G401 (cell line): ENCODE measurements at places on chromosomes 2 and 18.
A peak's percentile ranks its signal among the peaks of the same experiment; 100 is the strongest.

- no peak for DNase-seq
Measured at GRCh38 chr2:221095356-221095755, 476.7 kb downstream of the EPHA4 start.

- DNase-seq = no peak
Measured at GRCh38 chr2:147030966-147031720, 813.7 kb upstream of the ACVR2A start.

GRCh38 chr18:41599466-41599865, 355.6 kb upstream of the PIK3C3 start:
- no peak for DNase-seq

DNA sequence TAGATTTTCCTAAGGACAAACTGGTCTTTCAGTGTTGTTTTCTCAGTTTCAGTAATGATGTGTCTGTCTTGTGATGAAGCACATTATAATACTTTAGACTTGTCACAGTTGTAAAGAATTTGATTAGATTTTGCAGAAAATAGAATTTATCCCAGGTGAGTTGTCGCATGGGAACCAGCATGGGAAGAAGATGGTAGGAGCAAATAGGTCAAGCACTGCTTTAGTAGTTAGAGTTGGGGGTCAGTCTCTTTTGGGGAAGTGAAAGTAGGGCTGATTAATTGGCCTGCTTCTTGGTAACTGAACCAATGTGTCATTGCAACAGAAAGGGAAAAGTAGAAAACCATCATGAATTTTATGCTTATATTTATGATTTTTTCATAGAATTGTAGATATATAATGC, 153.2 kb upstream of the MYO3B start:
- no peak for DNase-seq

DNA sequence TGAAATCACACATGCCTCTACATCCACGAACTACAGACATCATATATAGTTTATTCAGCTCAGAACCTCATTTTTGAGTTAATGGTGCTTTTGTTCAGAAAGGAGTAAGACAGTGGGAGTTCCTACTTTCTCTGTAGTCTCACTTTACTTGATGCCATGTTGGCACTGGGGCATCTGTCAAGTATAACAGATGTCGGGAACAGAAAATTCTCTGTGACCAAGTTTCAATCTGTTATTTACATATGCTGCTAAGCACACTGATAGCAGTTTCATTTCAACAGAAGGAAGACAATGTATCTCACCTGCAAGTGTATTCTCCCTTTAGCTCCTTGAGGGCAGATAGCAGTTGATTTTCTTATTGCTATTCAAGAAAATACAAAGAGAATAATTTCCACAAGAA, 774.1 kb downstream of the METTL4 start:
- no peak for DNase-seq

GRCh38 chr2:32931945-32932709, 14.6 kb upstream of the LTBP1 start:
- no peak for DNase-seq

GRCh38 chr2:88016960-88017779, 823 bp upstream of the RNU2-63P start:
- peak; percentile 77 for DNase-seq

DNA sequence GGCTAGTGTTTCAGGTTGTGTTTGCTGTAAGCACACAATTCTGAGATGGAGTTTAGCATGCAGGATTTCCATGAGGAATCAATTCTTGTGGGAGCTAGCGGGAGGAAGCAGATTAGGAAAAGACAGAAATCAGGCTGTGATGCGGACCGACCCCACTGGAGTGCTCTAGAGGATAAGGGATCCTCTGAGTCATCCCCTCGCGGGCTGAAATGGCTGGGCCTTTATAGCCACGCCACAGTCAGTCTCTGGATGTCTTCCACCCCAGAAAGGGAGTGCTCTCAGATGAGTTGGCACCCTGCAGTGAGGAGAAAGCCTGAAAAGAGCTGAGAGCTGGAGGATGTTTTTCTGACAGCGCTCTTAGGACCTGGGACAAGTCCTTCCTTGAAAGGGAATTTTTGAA, 102.4 kb downstream of the GALNT3 start:
- peak; percentile 27 for DNase-seq

DNA sequence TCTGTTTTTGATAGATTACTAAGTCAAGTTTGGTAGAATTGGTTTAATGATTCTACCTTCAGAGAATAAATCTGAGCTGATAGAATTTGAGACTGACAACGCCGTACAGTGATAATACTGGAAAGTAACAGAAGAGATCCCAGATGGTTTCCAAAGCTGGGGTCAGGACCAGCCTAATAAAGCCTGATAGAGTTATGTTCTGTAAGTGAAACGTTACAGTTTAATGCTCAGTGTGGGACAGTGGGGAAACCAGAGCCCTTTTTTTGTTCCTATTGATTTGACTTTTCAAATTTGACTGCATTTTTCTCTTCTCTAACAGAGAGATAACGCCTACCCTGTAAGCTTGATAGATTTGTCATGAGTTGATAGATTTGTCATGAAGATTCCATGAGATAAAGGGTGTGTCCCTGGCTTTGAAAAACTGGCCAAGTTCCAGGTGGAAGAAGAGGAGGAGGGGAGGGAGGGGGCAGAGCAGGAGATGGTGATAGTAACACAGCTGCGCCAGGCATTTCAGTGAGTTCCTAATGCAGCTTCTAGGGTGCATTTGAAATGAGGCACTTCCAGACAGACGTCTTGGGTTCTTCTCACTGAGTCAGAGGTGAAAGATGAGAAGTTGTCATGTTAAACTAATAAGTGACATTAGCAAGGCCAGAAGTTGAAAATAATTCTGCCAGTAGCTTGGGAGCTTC, 65.1 kb downstream of the CERS6 start:
- DNase-seq = no peak

- DNase-seq = peak; percentile 46
Measured at GRCh38 chr2:203328760-203329540, 756 bp downstream of the ABI2 start.

GRCh38 chr18:23883277-23883790, 131.2 kb upstream of the TTC39C start:
- DNase-seq = no peak

GRCh38 chr2:180513389-180513788, 467.0 kb upstream of the UBE2E3 start:
- no peak for DNase-seq

DNA sequence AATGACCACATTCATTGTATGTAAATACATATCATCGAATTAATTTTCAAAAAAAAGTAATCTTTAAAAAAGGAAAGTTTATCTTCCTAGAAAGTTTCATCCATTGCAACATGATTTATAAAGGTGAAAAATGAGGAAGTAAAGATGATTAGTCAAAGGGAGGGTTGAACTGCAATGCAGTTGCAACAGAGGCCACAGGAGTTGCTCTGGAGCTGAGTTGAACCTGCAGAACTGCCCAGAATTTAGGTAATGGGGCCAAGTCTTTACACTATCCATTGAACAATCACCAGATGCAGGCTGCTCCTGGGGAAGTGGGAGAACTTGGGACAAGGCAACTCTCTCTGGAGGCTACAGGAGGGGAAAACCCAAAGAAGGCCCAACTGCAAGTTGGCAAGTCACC, 390.7 kb downstream of the METTL4 start:
- no peak for DNase-seq

- no peak for DNase-seq
Measured at GRCh38 chr18:70494524-70494923, 205.7 kb downstream of the SOCS6 start.

DNA sequence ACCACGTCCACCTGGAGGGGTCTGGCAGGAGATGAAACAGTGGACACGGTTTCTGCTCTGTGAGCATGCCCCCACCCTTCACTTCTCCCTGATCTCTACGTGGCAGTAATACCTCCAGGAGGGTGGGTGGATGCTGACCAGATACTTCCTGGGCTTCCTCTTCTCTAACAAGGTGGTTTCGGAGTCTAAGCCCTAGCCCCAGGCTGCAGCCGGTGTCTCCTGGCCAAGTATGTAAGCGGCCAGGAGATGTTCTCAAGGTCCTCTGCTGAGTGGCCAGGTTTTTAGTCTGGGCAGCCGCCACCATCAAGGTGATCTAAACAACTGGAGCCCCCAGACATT, 101.8 kb upstream of the ASB18 start:
- DNase-seq = no peak

- DNase-seq = no peak
Measured at GRCh38 chr2:217370391-217370790, 510.5 kb upstream of the TNP1 start.

DNA sequence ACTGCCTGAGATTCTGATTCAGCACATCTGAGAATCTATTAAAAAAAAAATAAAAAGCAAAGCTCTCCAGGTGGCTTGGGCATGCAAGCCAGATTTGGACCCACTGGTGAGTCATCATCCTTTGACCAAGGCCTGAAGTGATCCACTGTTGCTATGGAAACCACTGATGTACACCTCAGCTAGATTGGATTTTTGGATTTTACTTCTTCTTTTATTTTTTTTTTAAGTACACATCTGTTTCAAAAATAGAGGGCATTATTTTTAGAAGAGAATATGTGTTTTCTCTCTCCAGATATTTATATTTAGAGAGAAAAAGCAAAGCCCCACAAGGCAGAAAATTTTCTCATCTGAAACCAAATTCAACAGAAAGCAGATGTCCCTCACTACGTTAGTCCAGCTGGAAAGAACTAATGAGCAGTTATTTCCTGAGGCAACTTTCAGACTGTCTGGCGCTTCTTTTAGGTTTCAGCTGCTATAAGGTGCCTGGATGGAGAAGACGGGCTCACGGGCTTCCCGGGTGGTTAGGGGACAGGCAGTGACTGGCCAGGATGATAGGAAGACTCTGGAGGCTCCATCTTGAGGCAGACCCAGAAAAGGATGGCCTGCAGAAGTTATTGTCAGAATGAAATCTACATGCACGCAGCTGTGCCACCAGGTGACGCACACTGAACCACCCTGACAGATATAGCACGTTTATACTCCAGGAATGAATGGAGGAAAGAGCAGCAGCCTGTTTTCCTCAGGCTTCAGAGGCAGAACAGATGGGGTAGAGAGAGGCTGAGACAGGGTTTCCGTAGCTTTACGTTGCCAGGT, 50.5 kb downstream of the MRPL35 start:
- DNase-seq = peak; percentile 33

- DNase-seq = no peak
Measured at GRCh38 chr2:231655894-231656293, 52.4 kb upstream of the PTMA start.

GRCh38 chr18:77870199-77870598, 620.6 kb downstream of the GALR1 start:
- DNase-seq = no peak

GRCh38 chr2:102489646-102490045, 16.6 kb downstream of the SLC9A4 start:
- DNase-seq = no peak

DNA sequence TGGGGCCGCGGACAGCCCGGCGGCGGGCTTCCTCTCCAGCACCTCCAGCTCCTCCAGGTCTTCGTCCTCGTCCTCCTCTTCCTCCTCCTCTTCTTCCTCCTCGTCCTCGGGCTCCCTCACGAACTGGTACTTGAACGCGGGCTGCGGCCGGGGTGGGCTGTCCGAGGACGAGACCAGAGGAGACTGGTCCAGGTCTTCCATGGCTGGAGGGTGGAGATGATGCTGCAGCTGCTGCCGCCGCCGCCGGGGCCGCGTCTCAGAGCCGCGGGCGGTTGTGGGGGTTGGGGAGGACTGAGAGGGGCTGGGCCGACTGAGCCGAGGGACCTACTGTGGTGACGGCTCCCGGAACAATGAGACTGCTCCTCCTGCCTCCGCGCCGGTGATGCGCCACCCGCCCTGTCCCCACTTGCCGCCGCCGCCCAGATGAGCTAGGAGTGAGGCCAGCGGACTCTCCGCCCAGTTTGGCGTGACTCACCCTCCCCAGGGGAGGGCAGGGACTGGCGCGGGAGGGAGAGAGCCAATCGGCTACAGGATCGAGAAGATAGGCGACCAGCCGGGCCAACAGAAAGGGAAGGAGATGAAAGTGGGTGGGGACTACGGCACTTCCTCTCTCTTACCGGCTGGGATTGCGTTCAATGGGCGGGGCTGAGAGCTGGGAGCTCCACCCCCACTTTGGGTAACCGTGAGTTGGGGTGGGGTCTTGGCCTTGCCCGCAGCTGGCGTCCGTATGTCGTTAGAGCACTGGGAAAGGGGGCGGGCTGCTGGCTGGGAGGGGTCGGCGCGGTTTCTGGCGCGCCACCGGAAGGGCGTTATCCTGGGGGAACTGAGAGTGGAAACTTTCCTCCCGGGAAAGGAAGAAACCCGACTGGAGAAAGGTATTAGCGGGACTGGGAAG, at the start of gene RTN4:
TSS of gene RTN4 (minus strand) at position 352 of the 895 bp plus-strand sequence. CDS start at position 201, 151 bp downstream.
- peak; percentile 99 for DNase-seq

DNA sequence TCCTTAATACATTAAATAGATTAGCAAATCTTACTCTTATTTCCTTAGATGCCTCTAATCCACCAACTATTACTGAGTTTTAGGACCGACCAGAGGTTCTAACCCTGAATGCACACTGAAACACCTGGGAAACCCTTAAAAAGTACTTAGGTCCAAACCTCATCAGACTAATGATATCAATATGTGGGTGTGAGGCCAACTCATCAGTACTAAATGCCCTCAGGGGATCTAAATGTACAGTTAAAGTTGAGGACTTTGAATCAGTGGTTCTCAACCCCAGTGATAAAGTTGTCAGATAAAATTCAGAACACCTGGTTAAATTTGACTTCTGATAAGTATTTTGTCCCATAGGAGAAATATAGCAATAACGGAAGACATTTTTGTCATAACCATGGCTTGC, 20.9 kb downstream of the MMADHC start:
- DNase-seq = no peak

- no peak for DNase-seq
Measured at GRCh38 chr2:145744541-145745386, 1224.8 kb upstream of the ZEB2 start.

GRCh38 chr2:207473049-207473930, 56.5 kb upstream of the CREB1 start:
- peak; percentile 89 for DNase-seq

GRCh38 chr2:169999054-169999453, 171.8 kb downstream of the UBR3 start:
- DNase-seq = no peak

DNA sequence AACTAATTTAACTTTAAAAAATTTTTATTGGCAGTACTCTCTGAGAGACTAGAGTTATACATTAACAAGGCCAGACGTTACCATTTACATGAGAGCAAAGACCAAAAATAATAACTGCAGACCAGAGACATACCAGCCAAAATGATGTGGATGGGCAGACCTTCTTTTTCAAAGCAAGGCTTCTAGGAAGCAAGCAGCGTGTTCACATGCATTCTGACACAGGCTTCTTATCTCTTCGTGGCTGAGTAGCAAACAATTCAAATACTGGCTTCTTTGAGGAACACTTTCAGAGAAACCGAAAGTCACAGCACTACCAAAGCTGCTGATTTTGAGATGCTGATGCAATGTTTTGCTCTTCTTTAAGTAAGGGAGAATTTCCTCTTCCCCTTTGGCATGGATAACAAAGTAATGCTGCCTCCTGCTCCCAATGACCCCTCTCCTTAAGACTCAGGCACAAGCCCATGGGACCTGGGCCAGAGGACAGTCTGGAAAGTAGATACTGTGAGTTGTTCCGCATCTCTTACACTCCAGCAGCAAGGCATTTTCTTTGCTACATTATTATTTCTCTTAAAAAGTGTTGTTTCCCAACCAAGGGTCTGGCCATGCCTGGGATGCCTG, 181.9 kb downstream of the MREG start:
- no peak for DNase-seq
